EL (cell line): ENCODE measurements at places on chromosomes 11 and 22.

DNA sequence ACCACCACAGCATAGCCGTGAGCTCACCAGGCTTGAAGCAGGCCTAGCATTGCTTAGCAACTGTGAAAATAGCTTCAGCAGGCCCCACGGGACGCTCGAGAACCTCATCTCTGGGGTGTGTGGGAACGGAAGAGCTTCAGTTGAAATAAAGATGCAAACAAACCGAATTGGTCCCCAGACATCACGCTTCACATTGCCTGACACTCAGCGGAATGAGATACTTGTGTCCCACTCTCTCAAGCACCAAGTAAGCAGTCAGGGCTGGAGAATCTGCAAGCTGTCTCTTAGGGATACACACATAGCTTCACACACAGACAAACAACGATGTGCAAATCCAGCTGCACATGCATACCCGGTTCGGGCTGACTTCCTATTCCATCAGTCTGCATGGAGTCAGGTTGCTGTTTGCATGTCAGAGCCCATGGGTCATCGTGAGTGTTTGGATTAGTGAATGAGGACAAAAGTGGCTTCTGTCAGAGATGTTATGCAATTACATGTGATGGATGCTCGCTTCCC lies 205.7 kb downstream of the SNX19 start:
- no peak for DNase-seq

GRCh38 chr11:11400635-11401232 lies 47.7 kb upstream of the CSNK2A3 start:
- DNase-seq, result peak; percentile 12

DNA sequence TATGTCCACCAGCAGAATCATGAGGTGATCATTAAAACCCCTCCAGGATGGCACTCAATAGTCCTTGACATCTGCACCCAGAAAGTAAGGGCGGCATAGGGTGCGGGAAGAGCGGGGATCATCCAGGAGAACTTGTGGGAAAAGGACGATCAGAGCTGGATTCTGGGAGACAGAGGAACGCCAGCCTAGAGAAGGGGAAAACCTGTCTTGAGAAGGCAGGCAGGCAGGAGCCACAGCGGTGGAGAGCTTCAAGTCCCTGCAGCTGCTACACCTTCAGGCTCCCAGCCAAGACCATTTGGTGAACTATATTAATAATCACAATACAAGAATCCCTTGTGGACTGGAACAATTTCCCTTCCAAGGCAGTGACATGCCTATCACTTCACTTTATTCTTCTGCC lies 134.3 kb downstream of the BUD13 start:
- no peak for DNase-seq

DNA sequence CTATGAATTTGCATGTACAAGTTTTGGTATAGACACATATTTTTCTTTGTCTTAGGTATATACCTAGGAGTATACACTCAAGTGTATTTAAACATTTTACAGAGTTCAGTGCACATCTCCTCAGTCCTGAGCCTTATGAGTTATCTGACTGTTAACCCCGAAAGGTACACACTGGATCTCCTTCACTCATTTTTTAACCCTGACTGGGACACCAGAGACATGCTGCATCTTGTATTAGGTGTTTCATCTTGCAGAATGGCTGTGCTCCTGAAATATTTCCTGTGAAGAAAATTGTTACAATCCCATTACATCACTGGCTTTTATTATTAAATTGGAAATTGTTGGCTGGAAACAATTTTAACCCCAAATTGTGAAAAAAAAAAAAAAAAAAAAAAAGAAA lies 15.3 kb downstream of the PARVA start:
- DNase-seq, result no peak

DNA sequence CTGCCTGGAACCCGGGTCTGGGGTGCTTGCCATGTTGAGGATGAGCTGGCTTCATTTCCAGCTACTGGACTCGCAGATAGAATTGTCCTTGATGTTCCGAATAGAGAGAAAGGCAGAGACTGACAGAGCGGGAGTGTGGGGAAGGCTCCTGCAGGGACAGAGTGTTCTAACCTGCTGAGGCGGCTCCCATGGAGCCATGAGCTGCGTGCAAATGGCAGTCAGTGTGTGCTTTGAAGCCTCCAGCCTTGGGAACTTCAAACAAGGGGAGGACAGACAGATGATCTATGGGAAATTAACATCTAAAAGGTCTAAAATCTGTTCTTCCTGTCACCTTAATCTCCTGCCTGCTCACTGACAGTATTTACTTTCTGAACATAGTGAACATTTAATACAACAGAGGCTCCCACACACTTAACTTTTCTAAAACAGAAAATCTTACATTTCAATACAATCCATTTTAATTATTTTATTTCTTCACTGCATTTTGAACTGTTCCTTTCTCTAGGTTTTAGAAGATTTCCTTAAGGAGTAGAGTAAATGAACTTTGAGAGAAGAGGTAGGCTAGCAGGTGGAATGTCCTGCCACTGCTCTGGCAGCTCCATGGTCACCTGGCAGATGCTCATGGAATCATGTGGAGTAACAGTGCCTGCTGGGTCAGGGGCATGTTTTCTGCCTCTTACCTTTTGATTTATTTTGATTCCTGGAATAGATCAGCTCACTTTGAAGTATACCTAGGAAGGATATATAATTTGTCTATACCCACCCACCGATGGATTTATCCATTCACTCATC lies 481.7 kb downstream of the NTM start:
- DNase-seq, result no peak

DNA sequence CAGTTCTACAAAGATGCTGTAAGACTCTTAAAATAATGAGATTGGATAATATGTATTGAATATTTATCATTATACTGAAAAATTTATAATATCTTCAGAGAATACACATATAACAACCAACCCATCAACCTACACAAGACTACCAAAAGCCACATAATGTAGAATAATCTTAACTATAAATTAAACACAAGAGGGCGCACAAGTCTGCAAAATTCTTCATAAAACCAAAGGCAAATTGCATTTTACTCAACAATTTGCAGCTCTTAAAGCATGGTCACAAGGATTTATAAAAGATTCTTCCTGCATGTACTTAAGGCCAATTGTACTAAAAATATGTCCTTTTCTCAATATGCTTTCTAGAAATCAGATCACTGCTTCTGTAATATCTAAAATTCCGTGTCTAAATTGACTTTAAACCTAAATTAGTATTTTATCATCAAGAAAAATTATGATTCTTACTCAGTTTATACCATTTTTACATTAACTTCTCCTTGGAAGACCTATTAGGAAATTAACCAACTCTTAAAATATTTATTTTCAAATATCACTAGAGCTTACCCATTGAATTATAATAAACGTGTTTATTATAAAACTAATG lies 79.0 kb downstream of the TTC28 start:
- DNase-seq, result peak; percentile 54

DNA sequence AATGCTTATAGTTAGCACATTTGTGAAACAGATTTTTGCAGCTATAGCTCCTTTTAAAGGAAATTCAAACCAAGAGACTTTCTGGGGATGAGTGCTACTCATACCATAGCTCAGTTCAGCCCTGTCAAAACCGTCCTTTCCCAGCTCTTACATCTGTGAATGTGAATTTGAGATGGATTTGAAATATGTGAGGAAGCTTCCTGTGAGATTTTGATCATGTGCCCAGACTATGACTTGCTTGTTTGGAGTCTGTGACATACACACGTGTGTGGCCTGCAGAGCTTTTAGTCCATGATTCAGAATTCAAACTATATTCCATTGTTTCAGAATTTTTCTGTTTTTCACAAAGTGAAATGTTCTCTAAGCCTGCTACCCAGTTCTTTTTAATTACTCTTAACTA lies 4.4 kb upstream of the MMP1 start:
- DNase-seq, result peak; percentile 90

GRCh38 chr22:42881298-42881697 lies 24.2 kb upstream of the ARFGAP3 start:
- DNase-seq, result no peak

GRCh38 chr22:31954535-31955523 lies 10.5 kb downstream of the YWHAH start:
- no peak for DNase-seq

DNA sequence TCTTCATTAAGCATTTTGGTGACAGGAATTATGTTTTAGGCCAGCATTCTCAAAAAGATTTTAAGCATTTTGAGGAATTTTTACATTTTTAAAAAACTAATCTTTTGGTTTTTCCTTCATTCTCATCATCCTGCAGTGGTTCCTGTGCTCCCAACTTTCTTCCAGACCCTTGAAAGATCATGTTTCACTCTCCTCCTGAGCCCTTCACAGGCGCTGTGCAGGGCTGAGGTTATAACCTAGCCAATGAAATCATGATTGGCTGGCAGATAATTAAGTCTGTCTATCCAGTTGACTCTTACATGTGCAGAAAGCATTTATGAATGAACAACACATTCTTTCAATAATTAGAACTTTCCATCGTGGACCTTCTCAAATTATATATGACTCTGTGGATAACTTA lies 226.3 kb downstream of the DDX10 start:
- DNase-seq, result no peak

DNA sequence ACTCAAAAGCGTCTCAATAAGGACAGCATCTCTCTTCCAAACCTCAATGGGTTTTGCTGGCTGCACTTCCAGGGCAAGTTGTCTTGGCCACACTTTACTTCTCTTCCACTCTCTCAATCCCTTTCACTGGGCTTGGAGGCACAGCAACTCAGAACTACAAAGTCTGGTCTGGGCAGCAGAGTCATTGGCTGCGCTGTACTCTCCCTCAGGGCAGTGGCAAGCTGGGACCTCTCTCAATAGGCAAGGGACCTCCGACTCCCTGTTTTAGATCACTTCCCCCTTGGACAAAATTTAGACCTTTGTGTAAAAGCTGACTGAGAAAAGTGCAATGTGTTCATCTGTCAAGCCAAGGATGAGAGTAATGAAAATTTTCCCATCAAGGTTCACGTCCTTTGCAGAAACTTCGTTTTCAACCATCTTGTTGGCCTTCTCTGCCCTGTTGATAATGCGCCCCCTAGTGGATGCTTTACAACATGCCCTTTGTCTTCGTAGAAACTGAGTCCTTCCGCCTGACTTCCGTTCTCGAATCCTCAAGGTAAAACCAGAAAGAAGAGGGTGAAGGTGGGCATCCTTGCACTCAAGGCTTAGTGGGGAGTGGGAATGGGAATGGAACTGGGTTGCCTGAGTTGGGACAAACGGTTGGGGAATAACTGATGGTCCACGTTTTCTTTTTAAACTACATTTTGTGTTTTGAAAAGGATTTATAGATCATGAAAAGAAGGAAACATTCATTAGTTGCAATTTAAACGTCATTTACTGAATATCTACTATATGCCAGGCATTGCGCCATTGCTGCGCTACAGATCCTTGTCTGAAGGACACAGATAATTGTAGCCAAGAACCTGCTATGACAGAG lies 99.1 kb downstream of the CD44 start:
- DNase-seq, result peak; percentile 53
